ENCODE measurements at places on chromosomes 13 and 19.

DNA sequence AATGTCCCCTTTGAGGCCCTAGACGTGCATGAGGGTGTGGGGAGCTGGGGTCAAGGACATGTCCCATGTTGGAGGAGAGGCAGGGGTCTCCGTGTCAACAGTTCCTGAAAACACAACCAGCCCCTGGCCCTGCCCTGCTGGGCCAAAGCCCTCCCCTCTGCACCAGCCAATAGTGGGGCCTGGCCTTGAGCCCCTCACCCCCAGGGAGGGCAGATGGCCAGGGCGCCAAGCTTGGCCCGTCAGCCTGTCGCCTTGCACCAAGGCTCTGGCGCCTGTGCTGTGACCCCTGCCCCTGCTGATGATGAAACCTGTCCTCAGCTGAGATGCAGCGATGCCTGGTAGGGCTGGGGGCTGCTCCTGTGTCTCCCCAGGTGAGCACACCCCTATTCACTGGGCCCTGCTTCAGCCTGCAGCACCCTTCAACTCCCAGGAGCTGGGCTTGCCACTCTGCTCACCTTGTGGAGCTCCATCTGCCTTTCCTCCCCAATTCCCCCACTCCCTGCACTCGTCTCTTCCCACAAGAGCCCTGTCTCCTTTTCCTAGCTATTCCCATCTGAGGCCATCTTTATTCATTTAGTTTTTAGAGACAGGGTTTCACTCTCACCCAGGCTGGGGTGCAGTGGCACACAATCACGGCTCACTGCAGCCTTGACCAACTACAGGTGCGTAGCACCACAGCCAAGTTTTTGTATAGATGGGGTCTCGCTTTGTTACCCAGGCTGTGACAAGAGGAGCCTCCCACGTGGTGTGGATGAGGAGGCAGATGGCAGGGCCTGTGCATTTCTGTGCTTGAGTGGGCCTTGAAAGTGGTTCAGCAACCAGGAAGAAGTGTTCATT, 2.1 kb upstream of the HAMP start:
- no peak for DNase-seq

- DNase-seq: no peak
These were observed 2.7 kb downstream of the DACH1 start for GRCh38 chr13:71864094-71864985.

DNA sequence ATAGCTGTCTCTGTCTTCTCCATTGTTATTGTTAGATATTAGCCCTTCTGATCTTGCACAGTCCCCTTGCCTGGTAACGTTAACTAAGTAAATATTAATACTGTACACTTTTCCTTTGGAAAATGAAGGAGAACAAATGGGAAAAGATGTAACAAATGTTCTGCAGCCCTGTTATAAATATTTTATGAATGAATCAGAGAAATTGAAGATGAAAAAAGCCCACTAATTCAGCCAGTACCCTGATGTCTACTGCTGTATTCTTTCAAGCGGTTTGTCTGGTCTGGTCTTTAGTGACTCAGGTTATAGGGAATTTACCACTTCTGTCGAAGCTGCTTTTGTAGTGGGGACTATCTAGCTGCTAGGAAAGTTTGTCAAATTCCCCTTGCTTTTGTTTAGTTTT, 121.0 kb downstream of the COG6 start:
- no peak for DNase-seq

DNA sequence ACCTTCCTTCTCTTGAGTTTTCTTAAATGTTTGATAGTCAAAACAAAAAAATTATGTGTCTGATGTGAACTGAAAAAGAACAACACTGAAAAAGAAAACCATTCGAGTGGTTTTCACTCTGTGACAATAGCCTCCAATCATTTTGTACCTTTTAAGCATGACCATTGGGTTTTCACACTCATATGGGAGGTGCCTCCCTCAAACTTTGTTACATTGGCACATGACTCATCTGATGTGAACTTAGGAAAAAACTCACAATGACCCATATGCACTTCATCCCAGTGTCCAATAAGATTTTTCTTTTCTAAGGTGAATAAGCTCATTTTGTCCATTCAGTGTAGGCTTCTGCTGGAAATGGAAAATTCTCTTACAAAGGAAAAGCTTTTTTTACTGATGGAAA, 66.6 kb upstream of the XPO4 start:
- no peak for DNase-seq

- peak; percentile 98 for DNase-seq
These were observed at the start of gene ZNF320 for GRCh38 chr19:52897138-52897935. Gene ZNF320 (minus strand): TSS chr19:52897635. CDS start chr19:52890255, 7,380 bp downstream.

GRCh38 chr19:8045872-8046568, 6.5 kb upstream of the CCL25 start:
- no peak for DNase-seq

DNA sequence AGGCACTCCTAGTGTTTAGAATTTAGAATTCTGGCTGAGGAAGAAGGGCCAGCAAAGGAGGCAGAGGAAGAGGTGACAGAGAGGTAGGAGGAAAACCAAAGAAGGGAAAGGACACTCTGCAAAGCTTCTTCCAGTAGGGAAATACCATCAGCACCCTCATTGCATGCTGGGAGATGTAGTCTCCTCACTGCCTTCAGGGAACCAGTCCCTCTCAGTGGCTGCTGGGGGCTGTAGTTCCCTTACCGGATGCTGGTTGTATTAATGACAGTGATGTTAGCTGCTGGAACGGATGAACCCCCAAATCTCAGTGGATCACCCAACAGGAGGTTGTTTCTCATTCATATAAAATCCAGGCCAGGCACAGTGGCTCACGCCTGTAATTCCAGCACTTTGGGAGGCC, 10.1 kb downstream of the GRIN2D start:
- DNase-seq: no peak

GRCh38 chr13:43166644-43167457, 143.5 kb downstream of the DNAJC15 start:
- no peak for DNase-seq

DNA sequence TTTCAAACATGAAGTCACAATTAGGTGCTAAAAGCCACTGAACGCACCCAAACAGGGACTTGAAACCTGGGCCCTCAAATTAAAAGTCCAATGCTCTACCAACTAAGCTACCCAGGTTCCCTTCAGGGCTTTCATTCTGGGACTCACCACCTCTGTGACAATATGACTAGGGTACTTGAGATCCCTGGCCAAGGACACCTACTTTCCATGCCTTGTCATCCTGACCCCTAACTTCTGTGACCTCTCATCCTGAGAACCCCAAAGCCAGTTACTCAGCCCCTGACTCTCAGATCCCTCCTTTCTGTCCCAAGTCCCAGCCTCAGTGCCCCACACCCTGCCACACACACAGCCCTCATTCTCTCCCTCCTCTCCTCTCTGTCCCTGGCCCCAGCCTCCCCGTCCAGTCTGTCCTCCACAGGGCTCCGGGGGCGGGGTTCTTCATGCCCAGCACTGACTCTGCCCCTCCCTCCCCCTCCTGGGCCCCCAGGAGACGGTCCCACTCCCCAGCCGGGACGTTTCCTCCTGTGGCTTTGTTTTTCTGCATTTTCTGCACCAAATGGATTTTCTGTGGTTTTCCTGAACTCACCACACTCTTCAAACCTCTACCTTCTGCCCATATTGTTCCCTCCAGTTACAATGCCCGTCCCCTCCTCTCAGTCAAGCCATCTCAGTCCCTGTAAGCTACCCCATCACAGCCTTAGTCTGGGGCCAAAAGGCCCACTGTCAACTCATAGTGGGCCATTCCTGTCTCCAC, 7.0 kb downstream of the RCN3 start:
- DNase-seq: no peak

GRCh38 chr13:76271728-76272232, 614.4 kb downstream of the KCTD12 start:
- no peak for DNase-seq

Measured in mesenteric fat pad (tissue), 1 donor.